ENCODE measurements at places on chromosomes 6 and 20.

GRCh38 chr6:121090492-121090891 lies 243.8 kb downstream of the TBC1D32 start:
- DNase-seq = no peak

GRCh38 chr6:149752600-149753373 lies 3.2 kb downstream of the PCMT1 start:
- DNase-seq = no peak

- no peak for DNase-seq
These were observed 43.2 kb downstream of the KHDC1L start for GRCh38 chr6:73182021-73182607.

GRCh38 chr6:128499079-128499731 lies 21.2 kb downstream of the PTPRK start:
- DNase-seq = no peak

GRCh38 chr6:56024931-56025330 lies 149.5 kb upstream of the BMP5 start:
- DNase-seq = no peak

GRCh38 chr6:13655700-13656099 lies 40.6 kb downstream of the NOL7 start:
- no peak for DNase-seq

GRCh38 chr6:27592481-27593199 lies 119.7 kb upstream of the ZNF184 start:
- DNase-seq = no peak

DNA sequence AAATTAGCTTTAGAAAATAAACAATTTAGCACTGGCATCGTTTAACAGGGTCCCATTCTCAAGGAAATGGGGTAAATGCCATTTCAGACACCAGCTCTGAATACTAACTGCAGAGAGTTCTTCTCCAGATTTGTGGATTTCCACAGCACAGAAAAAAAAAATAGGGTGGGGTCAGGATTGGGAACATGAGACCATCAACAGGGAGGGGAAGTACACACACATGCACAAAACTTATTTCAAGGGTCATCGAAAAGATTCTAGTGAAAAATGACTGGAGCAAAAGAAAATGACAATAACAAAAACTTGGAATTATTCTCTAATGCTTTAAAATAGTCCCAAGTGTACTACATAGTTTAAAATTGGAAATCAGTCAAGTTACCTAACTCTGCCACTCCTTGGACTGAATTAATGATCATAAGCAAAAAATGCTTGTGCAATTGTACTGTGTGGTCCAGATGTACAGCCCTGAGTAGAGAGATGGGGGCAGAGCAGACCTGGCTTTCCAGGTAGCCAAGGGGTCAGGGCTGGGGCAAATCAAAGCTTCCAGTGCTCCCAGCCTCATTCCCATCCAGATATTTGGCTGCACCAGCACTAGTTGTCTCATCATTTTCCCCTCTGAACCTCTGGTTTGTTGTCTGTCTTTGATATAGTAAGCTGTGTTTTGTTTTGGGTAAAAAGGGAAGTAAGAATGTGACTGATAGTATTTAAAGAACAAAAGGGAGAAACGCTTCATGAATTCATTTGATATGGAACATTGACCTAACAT lies 152.4 kb downstream of the SOBP start:
- DNase-seq = no peak

- DNase-seq = no peak
These were observed 140.4 kb upstream of the TAB2 start for GRCh38 chr6:149176971-149177667.

All from stimulated activated CD8-positive, alpha-beta memory T cell treated with anti-CD3 and anti-CD28 coated beads, Interleukin-7, amount 100 ng/mL, for 4 hours (primary cell).